Endodermal cell (in vitro differentiated cells): ENCODE measurements at places on chromosomes 16 and 17. TPM values are rescaled to one million over a fixed set of nuclear protein-coding genes. Genes with fewer than 3 reads are reported as not detected.
A peak's percentile ranks its signal among the peaks of the same experiment; 100 is the strongest.

The SLC16A13 gene
- 9.3 to 19.9 TPM (median 19.1 TPM) in 3 replicates for total RNA-seq

The KCNAB3 gene
- 3.1 and 4.0 TPM in 2 replicates for total RNA-seq

GRCh38 chr17:8225813-8226535 lies 15.6 kb upstream of the AURKB start:
- H3K27ac ChIP-seq, result peak overlapping the region; percentile 65
- no peaks in the 10 kb centered on the region for H3K27me3 ChIP-seq
- peaks cover 40% of the 10 kb centered on the region for H3K36me3 ChIP-seq
- peak; percentile 94 for DNase-seq
- H3K4me3 ChIP-seq, result peak overlapping the region; percentile 79

GRCh38 chr17:1100382-1100781 lies 79.4 kb downstream of the ABR start:
- peaks cover 3% of the 10 kb centered on the region for H3K36me3 ChIP-seq
- no peaks in the 10 kb centered on the region for H3K4me1 ChIP-seq
- no peak for DNase-seq
- no peak overlapping the region for H3K4me3 ChIP-seq
- no peaks in the 10 kb centered on the region for H3K27me3 ChIP-seq
- H3K27ac ChIP-seq, result no peak overlapping the region

- H3K4me1 ChIP-seq, result peaks cover 11% of the 10 kb centered on the region
- peaks cover 4% of the 10 kb centered on the region for H3K36me3 ChIP-seq
- H3K4me3 ChIP-seq, result peak within 1 kb of the TSS; percentile 88
- no peak within 1 kb of the TSS for H3K27ac ChIP-seq
Measured at GRCh38 chr17:47693731-47694580, at the start of gene TBKBP1. TBKBP1 (plus strand) TSS chr17:47694161; CDS start chr17:47696113, 1,952 bp downstream.

DNA sequence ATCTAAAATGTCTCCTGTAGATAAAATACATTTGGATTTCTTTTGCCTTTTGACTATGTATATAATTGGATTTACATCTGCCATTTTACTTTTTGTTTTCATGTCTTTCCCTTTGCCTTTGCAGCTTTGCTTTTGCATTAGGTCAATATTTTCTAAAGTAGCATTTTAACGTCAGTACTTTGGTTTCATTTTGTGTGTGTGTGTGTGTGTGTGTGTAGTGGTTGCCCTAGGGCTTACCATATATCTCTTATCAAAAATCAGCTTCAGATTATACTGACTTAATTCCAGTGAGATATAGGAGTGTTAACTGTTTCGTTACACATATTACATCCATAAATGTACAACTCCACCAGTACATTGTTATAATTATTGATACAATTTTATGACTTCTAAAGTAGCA lies 26.1 kb downstream of the AKTIP start:
- DNase-seq, result no peak
- H3K4me1 ChIP-seq, result no peaks in the 10 kb centered on the region
- H3K4me3 ChIP-seq, result no peak overlapping the region
- peaks cover 60% of the 10 kb centered on the region for H3K36me3 ChIP-seq

DNA sequence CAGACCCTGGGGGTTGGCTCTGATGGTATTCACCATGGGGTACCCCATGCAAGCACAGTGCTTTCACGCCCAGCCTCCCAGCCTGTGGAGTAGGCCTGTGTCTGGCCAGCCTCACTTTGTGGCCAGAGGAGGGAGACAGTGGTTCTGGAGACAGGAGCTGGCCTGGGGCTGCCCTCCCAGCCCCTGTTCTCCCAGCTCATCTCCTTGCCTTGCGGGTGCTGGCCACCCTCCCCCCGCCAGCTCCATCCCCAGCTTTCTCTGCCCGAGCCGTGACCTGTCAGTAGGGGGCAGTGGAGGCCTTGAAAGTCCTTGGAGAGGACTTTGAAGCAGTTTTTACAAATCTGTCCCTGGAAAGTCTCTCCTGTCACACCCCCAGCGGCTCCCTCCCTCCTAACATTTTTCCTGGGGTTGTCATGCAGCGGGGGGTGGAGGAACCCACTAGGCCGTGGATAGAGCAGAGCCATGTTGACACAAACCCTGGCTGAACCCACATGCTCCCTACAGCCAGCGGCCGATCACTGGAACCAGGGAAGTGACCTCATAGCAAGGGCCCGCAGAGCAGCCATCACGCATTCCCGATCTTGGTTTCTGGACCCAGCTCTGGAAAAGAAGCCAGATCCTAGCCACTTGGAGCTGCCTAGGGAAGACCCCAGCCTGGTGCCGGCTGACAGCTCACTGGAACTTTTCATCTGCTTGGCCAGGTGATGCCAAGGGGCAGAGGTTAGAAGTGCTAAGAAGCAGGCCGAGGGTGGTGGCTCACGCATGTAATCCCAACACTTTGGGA lies 289.4 kb downstream of the SEC14L1 start:
- peak; percentile 100 for DNase-seq
- peak overlapping the region; percentile 0 for H3K27ac ChIP-seq
- H3K36me3 ChIP-seq, result peaks cover 9% of the 10 kb centered on the region
- H3K27me3 ChIP-seq, result no peaks in the 10 kb centered on the region

DNA sequence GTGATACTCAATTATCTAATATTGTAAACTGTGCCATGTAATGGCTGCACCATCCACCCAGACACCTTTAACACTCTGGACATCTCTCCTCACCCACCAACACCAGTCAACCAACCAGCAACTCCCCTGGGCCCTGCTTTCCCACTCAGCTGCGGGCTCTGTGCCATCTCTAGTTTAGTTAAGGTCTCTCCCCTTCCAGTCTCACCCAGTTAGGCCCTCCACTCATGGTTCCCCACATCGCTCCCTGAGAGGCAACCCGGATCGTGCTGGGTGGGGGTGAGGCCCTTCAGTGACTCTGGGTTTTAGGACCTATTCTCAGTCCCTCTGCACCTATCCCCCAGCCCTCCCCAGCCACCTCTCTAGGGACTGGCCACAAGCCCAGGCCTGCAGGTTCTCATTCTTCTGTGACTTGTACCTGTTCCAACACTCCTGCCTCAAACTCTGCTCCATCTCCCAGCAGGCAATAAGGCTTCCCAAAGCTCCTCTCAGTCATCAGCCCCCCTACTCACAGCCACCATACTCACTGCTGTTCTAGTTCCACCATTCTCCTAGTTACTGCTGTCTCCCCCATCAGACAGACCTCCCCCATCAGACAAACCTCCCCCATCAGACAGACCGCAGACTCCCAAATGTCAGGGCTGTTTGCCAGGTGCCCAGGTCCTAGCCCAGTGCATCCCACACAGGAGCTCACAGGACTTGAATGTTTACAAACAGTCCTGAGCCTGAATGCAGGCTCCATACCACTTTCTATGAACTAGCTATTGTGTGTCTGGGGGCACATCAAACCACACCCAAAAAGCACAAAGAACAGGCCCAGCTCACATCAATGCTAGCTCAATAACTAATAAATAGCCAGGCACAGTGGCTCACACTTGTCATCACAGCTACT lies 2.6 kb downstream of the TK2 start:
- no peak for DNase-seq
- no peak overlapping the region for H3K27ac ChIP-seq
- H3K4me1 ChIP-seq, result peaks cover 4% of the 10 kb centered on the region
- H3K36me3 ChIP-seq, result no peaks in the 10 kb centered on the region
- H3K27me3 ChIP-seq, result no peaks in the 10 kb centered on the region
- no peak overlapping the region for H3K4me3 ChIP-seq
